ENCODE measurements at places on chromosomes 16 and 17.

DNA sequence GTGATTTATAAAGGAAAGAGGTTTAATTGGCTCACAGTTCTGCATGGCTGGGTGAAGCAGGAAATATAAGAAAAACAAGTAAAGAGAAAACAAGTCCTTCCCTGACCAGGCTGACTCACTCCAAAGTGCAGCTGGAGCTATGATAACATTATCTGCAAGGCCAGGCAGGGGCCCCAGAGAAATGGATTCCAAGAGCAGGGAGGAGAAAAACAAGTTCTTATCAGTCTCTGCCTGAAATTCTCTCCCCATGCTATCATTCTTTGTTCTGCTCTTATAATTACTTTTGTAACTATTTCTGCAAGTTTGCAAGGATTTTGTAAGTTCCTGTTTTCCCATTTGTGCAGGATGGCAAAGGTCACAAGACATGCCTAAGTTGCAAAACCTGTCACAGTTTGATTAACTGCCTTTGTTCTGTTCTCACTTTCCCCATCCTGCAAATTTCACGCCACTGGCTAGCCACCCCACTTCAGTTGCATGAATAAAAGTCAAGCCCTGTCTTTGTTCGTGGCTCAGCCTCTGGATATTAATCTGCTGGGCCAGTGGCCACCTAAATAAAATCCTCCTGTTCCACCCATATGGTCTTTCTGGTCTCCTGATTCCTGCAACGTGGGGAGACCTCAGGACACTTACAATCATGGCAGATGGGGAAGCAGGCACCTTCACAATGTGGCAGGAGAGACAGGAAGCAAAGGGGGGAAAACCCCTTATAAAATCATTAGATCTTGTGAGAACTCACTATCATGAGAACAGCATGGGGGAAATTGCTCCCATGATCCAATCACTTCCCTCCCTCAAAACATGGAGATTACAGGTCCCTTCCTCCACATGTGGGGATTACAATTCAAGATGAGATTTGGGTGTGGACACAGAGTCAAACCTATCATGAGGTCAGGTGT, 13.1 kb downstream of the ABCA9 start:
- H3K27ac ChIP-seq = peak overlapping the region; percentile 76
- no peaks in the 10 kb centered on the region for H3K36me3 ChIP-seq
- H3K4me3 ChIP-seq = no peak overlapping the region
- H3K4me1 ChIP-seq = peaks cover 17% of the 10 kb centered on the region
- peak; percentile 58 for DNase-seq

DNA sequence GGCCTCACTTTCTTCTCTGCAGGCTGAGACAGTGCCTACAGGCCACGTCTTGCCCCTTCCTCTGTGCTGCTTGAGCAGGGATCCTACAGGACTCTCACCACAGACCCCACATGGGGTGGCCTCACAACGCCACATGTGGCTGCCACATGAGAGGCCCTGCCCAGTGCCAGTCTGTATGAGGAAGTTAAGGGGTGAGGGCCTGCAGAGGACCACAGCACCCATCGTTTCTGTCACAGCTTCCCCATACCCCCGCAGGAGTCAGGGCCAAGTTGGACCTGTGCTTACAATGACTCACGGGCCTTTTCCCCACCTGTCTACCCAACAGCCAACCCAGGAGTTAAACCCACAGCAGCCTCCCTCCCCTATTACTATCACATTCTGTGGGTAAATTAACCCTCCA, 2.9 kb upstream of the GSDMB start:
- no peak overlapping the region for H3K4me3 ChIP-seq
- no peak for DNase-seq
- peaks cover 4% of the 10 kb centered on the region for H3K4me1 ChIP-seq
- H3K36me3 ChIP-seq = peaks cover 44% of the 10 kb centered on the region

GRCh38 chr16:68275611-68276191, 11.4 kb downstream of the SLC7A6 start:
- peaks cover 22% of the 10 kb centered on the region for H3K4me1 ChIP-seq
- H3K27ac ChIP-seq = no peak overlapping the region
- no peak overlapping the region for H3K4me3 ChIP-seq
- DNase-seq = no peak

DNA sequence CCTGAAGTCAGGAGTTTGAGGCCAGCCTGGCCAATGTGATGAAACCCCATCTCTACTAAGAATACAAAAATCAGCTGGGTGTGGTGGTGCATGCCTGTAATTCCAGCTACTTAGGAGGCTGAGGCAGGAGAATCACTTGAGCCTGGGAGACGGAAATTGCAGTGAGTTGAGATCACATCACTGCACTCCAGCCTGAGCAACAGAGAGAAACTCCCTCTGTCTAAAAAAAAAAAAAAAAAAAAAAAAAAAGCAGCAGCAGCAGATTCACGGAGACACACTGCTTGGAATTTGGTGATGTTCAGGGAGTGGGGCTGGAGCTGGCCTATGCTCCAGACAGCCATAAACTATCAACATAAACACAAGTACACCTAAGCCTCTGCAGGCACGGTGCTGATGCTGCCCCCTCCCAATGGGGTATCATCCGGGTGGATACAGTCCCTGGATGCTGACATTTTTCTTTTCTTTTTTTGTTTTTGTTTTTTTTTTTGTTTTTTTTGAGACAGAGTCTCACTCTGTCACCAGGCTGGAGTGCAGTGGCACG, 39.6 kb upstream of the RHOT1 start:
- no peak overlapping the region for H3K27ac ChIP-seq
- H3K36me3 ChIP-seq = no peaks in the 10 kb centered on the region
- DNase-seq = no peak
- no peaks in the 10 kb centered on the region for H3K27me3 ChIP-seq
- H3K4me1 ChIP-seq = peaks cover 3% of the 10 kb centered on the region

DNA sequence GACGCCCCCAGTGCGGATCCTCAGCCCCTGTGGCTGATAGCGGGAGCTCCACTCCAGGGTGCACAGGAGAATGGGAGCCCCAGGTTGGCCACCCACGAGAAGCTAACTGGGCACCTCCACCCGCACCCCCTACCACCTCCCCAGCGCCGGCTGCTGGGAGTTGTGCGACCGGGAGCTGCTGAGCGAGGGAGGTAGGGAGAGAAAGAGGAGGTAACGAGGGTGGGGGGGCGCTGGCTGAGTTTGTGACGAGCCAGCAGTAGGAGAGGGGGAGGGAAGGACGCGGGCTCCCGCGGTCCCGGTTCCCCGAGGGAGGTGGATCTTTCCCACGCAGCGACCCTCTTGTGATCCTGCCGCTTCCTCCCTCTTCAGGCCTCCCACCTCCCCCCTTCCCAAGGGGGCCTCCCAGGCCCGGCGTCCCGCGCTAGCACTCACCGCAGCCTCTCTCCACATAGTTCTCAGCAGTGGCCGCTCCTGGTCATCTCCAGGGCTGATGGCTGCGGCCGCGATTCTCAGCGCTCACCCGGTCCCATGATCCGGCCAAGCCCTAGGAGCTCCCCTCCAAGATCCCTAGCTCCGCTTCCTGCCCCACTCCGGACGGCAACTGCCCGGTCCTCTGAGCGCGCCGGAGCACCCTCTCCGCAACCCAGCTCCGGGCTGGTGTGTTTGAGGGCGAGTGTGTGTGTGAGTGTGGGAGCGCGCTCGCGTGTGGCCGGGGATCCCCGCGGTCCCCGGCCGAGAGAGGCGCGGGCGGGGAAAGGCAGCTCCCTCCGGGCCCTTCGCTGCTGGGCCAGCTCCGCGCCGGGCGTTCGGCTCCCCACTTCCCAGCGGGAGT, at the start of gene GRIN2A:
GRIN2A (minus strand) TSS at position 207 of the 832 bp plus-strand sequence. CDS start 2,017 bp downstream, outside the sequence.
- DNase-seq = peak; percentile 19
- no peak within 1 kb of the TSS for H3K27ac ChIP-seq
- H3K27me3 ChIP-seq = peaks cover 16% of the 10 kb centered on the region
- H3K4me1 ChIP-seq = peaks cover 25% of the 10 kb centered on the region
- peak within 1 kb of the TSS; percentile 40 for H3K4me3 ChIP-seq

DNA sequence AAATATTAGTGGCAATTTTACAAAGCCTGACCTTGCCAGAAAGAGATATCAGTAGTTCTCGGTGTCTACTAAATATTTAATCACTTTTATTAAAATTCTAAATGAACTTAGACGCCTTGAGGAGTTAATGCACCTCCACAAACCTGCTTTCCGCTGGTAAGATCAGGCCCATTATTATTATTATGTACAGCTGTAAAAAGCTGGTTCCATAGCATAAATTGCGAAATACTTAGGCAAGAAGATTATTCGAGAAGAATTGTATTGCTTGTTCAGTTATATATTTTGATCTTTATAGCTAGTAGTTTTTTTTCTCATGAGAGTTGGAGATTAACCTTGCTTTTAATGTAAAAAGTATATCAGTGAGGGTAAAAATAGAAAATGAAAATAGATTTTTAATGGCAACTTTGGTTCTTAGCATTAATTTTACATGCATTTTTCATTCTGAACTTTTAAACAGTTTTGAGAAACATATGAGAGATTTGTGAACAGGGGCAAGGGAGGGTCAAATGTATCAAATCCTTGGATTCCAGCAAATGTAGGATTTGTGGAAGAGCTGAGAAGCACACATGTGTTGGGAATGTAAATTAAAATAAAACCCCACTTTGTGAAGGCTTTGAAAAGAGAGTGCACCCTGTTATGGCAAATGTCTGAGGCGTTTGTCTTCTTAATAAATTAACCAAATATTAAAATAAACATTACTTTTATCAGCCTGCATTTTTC, 250.4 kb upstream of the TBX2 start:
- H3K4me3 ChIP-seq = no peak overlapping the region
- H3K27me3 ChIP-seq = no peaks in the 10 kb centered on the region
- H3K27ac ChIP-seq = no peak overlapping the region
- DNase-seq = no peak
- H3K4me1 ChIP-seq = peaks cover 4% of the 10 kb centered on the region
- no peaks in the 10 kb centered on the region for H3K36me3 ChIP-seq

All from common myeloid progenitor, CD34-positive (primary cell).